ENCODE measurements at places on chromosomes 7 and 10. TPM values are rescaled to one million over a fixed set of nuclear protein-coding genes. Genes with fewer than 3 reads are reported as not detected.

The GNAI1 gene
- 27.5 TPM for total RNA-seq

GRCh38 chr10:50855015-50855414 lies 30.4 kb downstream of the A1CF start:
- no peak for DNase-seq

The C10orf53 gene
- total RNA-seq = not detected

DNA sequence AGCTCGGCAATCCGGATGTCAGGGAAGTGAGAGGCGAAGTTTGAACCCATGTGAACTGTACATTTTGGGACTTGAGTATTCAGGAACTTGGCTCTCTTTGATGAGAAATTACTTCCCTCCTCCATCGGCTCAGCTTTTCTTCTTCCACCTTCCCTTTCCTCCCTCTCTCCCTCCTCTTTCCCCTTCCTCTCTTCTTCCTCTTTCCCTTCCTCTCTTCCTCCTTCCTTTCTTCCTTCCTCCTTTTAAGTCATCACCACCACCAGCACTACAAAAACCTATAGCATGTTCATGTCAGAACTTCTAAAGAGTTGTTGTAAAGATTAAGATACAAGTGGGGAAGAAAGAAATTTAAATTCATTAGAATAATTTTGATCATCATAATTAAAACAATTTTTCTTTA lies 31.9 kb upstream of the CDHR3 start:
- no peak for DNase-seq

The CAV1 gene
- total RNA-seq = 154 TPM

- DNase-seq = no peak
These were observed 42.6 kb upstream of the GSAP start for GRCh38 chr7:77458786-77459185.

GRCh38 chr10:116978901-116979300 lies 26.1 kb downstream of the SHTN1 start:
- DNase-seq = no peak

The DNAH11 gene
- total RNA-seq = 2.2 TPM

- no peak for DNase-seq
These were observed 44.0 kb upstream of the PDLIM1 start for GRCh38 chr10:95334805-95335144.

DNA sequence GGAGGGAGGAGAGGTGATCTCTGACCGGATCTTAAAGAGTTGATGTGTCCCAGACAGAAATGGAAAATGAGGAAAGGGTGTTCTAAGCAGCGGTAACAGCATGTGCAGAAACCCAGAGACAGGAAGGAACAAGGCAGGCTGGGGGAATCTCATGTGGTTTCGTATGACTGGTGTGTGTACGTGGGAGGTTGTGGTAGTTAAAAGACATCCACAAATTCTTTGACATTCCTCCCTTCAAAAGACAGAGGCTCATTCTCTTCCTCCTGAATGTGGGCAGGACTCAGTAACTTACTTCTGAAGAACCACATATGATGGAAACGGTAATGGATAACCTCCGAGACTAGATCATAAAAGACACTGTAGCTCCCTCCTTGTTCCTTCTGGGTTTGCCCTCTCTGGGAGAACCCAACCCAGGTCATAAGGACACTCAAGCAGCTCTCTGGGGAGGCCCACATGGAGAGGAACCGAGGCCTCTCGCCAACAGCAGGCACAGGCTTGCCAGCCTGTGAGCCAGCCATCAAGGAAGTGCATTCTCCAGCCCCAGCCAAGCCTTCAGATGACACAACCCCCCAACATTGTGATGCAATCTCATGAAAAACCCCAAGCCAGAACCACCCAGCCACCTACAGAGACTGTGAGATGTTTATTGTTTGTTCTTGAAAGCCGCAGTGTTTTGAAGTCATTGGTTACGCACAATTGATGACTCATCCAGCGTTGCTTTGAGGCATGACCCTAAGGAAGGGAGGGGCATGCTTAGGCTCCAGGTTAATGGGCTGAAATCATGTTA lies 116.0 kb downstream of the SLIT1 start:
- no peak for DNase-seq

- DNase-seq = no peak
These were observed 138.4 kb upstream of the HGF start for GRCh38 chr7:81908220-81908619.

The GPRIN2 gene
- total RNA-seq = 6.9 TPM

GRCh38 chr7:21370283-21370982 lies 57.5 kb upstream of the SP4 start:
- no peak for DNase-seq

GRCh38 chr10:68492118-68492517 lies 20.3 kb upstream of the DNA2 start:
- no peak for DNase-seq

- DNase-seq = no peak
These were observed 2.6 kb upstream of the ASCC1 start for GRCh38 chr10:72218726-72219125.

GRCh38 chr7:44385434-44386138 lies 60.2 kb upstream of the CAMK2B start:
- no peak for DNase-seq

GRCh38 chr10:11378835-11379234 lies 232.6 kb downstream of the USP6NL start:
- no peak for DNase-seq

The FLNC gene
- 7.5 TPM for total RNA-seq

DNA sequence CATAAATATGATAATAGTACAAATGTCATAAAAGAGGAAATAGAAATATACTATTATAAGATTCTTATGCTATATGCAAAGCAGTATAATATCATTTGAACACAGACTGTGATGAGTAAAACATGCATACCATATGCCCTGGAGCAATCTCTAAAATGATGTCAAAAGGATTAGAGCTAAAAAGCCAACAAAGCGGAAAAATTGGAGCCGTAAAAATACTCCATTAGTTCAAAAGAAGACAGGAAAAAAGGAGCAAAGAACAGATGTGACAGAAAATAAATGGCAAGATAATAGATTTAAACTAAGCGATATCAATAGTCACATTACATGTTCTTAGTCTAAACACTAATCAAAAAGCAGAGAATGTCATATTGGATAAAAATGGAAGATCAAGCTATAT lies 191.0 kb upstream of the PLPP4 start:
- DNase-seq = no peak

GRCh38 chr7:70035519-70035918 lies 437.2 kb downstream of the AUTS2 start:
- DNase-seq = no peak

The DNMBP gene
- 15.5 TPM for total RNA-seq

DNA sequence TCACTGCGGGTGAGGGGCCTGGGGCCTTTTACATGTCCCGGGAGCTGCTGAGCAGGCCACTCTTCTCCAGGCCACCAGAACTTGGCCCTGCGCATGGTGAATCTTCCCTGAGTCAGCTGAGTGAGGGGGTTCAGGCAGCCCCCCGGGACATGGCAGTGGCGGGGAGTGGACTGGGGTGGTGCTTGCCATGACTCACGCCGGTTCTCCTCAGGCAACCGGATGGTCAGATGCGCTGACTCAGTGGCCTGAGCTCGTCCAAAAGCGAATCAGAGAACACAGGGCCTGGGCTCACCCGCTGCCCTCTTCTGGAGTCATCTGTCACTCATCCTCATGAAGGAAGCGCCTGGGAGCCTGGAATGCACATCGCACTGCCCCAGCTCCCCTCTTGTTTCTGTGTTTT lies 33.5 kb downstream of the HTRA1 start:
- DNase-seq = no peak

DNA sequence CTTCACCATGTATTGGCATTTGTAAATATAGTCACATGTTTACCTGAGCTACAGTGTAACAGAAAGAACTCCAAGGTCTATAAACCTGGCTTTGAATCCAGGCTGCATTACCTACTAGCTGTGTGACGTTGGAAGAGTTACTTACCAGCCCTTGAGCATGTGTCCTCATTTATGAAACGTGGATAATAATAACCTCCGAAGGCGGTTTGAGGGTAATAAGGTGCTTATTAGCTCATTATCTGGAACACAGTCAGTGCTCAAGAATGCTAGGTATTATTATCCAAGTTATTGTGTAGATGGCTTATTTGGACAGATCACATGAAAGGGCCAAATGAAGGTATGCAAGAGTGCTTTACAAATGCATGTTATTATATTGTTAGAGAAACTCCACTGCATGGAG lies 64.9 kb downstream of the SEC23IP start:
- no peak for DNase-seq

The BEND7 gene
- total RNA-seq = 17.7 TPM

DNA sequence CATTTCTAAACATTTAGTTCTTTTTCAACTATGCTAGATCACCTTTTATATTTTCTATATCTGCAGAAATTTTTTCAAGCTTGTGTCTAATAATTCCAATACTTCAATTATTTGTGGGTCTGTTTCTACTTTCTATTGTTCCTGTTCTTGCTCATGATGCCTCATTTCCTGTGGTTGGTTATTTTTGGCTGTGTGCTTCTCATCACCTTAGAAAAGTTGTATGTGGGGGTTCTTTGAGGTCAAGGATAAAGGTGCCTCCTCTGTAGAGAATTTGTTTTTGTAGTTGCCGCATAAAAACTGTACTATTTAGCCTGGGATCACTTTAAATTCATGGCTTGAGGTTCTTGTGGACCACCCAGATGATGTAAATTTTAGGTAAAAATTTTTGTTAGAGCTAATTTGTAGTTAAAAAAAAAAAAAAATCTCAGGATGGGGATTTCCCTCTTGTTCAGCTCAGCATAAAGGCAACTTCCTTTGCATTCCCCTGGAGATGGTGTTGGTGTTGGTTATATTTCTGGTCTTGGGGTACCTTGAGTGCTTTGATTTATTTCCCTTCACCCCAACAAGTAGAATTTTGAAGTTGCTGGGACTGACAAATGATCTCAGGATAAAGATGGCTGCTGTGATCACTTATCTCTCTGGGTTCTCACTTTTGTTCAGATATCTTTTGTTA lies 27.0 kb upstream of the JAZF1 start:
- DNase-seq = no peak

The EPHA1 gene
- total RNA-seq = 15.4 TPM

- no peak for DNase-seq
These were observed 185.9 kb upstream of the ASAH2 start for GRCh38 chr10:50437248-50437647.

- DNase-seq = no peak
These were observed 21.3 kb upstream of the CLDN4 start for GRCh38 chr7:73809467-73809951.

DNA sequence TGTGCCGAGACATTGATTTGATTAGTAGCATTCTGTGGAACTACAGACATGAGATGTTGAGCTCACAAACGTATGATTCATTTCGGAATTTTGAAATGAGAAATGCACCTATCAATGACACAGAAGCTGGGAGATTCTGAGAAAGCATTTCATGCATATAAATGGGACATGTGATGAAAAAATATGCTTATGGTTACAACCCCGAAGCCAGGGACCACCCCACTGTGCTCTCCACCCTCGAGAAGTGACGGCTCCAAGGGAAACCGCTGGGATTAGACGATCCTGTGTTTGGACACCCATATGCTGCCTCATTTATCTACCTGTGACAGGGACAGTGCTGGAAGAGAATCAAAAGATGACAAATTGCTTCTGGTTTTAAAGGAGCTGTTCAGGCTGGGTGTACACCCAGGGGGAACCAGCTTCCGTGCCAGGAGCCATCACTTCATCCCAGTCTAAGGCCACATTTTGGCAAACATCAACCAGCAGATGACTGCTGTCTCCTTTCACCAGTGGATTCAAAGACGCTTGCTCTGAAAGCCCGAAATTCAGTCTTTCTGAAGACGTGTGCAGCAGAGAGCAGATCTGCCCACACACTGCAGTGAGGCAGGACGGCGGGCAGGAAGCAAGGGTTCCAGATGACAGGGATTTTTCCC lies 109.9 kb downstream of the ATXN7L1 start:
- no peak for DNase-seq

The CNTNAP2 gene
- 0.66 TPM for total RNA-seq

DNA sequence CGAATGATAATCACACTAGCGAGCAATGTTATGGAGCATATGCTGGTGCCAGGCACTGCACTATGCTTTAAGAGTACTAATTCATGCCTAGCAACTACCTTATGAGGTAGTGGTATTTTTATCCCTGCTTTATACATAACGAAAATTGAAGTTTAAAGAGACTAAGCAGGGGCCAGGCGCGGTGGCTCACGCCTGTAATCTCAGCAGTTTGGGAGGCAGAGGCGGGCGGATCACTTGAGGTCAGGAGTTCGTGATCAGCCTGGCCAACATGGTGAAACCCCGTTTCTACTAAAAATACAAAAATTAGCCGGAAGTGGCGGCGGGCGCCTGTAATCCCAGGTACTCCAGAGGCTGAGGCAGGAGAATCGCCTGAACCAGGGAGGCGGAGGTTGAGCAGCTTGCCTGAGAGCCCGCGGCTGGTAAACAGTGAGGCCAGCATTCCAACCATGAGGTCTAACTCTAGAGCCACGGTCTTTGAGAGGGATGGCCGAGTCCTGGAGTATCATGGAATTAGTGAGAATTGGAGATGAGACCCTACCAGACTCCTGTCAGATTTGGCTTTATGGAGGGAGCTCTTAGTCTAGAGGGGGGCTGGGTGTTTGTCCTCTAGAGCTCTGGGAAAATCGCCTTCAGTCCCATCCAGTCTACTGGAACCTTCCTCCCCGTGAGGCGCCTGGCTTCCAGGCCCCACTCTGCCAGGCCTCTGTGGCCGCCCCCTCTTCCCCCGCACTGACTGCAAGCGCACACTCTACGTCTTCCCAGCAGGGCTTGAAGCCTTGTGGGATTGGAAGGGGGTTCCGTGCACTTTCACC lies 11.6 kb downstream of the TLX1 start:
- DNase-seq = no peak

The MYO3A gene
- total RNA-seq = 0.29 TPM

DNA sequence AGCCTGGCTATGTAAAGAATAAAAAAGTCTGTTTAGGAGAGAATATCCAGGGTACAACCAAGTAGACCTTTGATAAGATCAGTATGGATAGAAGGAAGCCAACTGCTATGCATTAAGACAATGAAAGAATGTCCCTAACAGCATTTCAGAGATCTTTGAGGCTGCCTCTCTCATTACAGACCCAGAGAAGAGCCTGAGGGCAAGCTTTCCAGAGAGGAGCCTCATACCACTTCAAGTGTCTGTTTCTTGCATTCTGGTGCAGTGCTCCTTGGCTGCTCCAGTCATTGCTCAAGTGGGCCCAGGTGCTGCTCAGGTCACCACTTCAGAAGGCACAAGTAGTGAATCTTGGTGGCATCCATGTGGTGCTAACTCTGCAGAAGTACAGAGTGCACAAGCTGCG lies 514.0 kb downstream of the PLXDC2 start:
- no peak for DNase-seq

The PRKCQ gene
- total RNA-seq = 0.98 TPM

DNA sequence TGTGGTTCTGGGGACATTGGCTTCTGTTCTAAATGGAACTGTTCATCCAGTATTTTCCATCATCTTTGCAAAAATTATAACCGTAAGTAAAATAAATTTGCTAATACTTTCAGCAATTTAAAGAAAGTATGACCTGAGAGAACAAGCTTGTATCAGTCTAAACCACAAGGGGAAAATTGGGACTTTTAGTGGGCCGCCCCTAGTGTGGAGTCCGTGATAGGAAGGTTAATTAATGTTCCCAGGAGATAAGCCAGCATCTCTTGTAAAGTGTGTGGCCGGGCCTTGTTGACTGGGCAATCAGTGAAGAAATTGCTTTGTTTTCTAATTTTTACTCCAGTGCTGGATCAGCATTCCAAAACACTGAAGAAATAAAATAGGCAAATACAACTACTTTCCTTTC lies 83.0 kb downstream of the ABCB5 start:
- no peak for DNase-seq

GRCh38 chr7:18497800-18498199 lies 2.3 kb downstream of the HDAC9 start:
- no peak for DNase-seq

GRCh38 chr10:13632440-13632839 lies 45.7 kb downstream of the PRPF18 start:
- no peak for DNase-seq

GRCh38 chr10:18616337-18616736 lies 35.0 kb downstream of the NSUN6 start:
- DNase-seq = no peak

The FOXP2 gene
- total RNA-seq = 11.1 TPM

All from breast epithelium (tissue), 4 donors.